ENCODE measurements at places on chromosomes 7 and 10.
A peak's percentile ranks its signal among the peaks of the same experiment; 100 is the strongest.

DNA sequence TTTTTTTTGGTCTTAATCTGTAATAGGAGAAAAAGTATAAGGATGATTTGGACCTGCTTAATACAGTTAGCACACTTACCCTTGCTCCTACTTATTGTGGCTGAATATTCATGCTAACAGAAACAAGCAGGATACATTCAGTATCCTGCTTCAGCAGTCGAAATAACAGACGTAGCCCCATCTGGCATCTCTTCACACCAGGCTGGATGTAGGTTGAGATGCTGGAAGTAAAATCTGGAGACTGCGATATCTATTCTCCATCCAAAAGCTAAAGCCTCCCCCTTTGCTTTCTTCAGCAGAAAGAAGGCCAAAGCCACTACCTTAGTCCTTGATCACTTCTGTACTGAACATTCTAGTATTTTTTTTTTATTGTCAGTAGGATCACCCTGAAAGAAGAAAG is 537.4 kb downstream of the AUTS2 start:
- no peak for DNase-seq

- DNase-seq: no peak
These were observed 150.1 kb upstream of the GPR22 start for GRCh38 chr7:107319724-107320228.

GRCh38 chr7:55523366-55523765 is 48.9 kb downstream of the VOPP1 start:
- DNase-seq: no peak

- DNase-seq: no peak
These were observed 10.2 kb downstream of the IGFBP3 start for GRCh38 chr7:45910855-45911254.

DNA sequence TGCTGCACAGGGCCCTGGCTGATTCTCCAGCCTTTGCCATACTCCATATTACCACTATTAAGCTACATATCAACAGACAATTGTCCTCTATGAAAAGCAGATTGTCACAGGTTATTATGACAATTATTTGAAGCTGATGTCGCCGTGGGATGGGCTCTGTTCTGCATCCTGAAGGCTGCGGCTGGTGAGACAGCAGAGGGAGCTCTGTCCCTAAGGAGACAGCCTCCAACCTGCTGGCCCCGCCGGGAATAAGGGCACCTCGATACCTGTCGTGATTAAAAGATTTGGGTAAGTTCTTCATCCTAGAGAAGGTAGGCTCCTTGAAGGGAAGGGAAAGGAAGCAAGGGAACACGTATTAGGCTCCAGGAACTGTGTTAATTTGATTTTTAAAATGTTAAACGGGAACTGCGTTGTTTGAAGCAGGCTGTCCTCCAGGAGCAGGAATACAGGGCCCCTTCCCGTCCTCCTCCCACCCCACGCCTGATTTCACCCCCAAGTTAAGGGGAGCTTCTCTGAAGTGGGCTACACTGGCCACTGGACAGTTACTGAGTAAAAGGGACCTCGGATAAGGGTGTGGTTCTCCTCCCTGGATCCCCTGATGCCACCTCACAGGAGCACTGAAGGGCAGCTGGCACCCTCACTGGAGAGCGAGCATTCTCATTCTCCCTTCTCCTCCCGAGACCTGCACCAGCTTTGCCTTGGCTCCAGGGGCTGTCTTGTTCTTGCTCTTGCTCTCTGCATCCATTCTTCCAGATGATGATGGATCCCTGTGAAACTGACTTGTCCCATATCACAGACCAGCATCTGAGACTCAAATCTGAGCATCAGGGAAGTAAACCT is 11.8 kb upstream of the TIAL1 start:
- DNase-seq: no peak

- DNase-seq: no peak
These were observed 107.8 kb downstream of the ARHGAP12 start for GRCh38 chr10:31820778-31821369.

GRCh38 chr10:128624656-128625530 is 498.7 kb upstream of the MKI67 start:
- DNase-seq: no peak

DNA sequence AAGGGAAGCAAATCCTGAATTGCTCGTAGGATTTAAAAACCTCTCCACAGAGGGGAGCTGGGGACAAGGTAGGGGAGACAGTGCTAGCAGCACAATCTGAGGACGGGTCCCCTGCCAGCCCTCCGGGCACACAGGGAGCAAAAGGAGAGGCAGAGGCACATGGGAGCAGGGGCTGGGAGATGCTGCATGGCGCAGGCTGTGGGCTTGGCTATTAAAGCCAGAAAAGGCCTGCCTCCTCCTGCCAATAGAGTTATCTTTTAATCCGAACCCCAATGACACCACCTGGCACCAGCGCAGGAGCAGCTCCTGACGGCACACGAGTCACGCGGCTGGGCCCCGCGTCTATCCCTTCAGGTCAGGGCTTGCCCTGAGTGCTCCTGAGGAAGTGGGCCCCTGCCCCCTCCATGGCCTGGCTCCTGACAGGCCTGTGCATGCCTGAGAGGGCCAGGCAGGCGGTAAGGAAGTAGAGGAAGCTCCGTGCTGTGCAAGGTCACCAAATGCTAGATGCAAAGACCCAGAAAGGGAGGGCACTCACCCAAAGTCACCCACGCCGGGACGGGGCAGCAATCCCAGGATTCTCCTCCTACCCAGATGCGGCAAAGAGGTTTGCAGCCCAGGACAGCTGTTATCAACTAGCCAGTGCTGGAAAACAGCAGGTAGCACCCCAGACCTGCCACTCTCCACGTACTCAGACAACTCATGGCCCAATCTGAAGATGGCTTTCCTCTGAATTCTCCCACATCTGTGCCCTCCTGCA is 28.1 kb downstream of the DLG5 start:
- DNase-seq: peak; percentile 17

DNA sequence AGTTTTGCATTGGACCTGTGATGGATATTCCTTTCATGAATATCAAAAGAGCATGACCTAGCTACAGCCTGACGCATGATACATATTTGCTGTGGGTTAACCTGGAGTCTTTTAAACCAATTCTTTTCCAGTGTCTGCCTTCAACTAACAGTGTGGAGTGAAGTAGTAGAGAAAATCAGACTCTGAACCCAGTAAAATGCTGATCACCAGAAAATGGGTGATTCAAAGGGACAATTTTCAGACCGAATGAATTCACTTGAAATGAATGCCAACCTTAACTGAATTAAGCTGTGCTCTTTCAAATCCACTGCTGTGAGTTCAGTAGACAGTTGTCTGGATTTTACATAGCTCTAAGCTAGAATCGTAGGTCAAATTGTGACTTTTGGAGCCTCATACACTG is 123.0 kb downstream of the CDK14 start:
- DNase-seq: no peak

DNA sequence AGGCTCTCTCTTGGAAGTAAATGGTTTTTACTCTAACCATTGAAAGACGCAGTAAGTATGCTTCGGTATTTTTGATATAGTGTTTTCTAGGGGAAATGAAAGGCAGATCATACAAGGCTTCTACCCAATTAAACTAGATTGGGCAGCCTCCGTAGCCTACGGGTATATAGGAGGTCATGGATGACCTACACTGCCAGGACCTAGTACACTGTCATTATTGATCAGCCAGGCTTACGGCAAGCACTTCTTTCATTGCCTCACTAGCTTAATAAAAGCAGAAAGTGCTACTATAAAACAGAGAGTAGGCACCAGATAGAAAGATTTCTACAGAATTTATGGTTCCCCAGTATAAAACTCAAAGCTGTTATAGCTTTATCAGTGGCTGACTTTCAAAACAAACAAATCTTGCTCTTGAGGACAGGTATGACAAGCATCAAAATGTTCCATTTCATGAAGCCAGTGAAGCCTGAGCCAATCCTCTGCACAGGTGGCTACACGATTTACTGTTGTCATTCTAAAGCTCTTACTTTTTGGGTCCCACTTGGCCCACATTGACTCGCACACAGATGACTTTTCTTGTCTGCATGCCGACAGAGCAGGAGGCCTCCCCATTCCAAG is 358.1 kb downstream of the THSD7A start:
- no peak for DNase-seq

- no peak for DNase-seq
These were observed 4.6 kb upstream of the SPOCK2 start for GRCh38 chr10:72092987-72093386.

DNA sequence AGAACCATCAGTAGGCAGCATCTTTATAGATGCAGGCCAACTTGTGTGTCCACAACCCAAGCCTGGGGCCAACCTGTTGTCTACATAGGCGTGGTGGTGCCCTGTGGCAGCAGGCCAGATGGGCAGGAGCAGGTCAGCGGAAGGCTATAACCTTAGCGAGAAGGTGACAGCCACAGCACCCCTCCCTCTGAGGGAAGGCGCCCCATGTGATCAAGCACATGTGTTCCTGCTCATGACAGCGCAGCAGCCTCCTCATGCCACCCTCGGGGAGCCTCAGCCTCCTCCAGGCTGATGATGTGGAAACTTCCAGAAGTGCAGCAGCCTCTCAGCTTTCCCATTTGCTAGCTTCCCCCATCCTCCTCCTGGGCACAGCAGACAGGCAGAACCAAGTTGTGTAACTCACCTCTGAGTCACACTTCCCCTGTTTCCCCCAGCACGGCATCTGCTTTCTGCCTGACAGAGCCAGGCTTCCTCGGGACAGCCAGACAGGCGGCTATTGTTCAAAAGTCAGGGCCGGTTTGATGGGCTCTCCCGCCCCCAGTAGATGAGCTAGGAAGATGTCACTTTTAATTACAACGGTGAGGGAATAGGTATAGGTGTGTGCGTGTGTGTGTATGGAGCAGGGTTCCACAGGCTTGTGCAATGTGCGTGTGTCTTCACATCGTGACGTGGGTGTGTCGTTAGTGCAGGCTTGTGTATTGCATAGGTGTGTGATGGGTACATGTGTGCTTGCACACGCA is 312.0 kb upstream of the ZMIZ1 start:
- no peak for DNase-seq

GRCh38 chr7:107879400-107880035 is 11.5 kb upstream of the DLD start:
- no peak for DNase-seq

- DNase-seq: no peak
These were observed 187.5 kb downstream of the EVX1 start for GRCh38 chr7:27430105-27430504.

GRCh38 chr7:39367943-39368342 is 198.3 kb upstream of the YAE1 start:
- no peak for DNase-seq

GRCh38 chr10:117253908-117254307 is 13.0 kb downstream of the SLC18A2 start:
- no peak for DNase-seq

- DNase-seq: no peak
These were observed 80.9 kb downstream of the CHN2 start for GRCh38 chr7:29275493-29275892.

- no peak for DNase-seq
These were observed 49.9 kb downstream of the NEUROD6 start for GRCh38 chr7:31290601-31291000.

GRCh38 chr10:600876-601659 is 88.4 kb downstream of the DIP2C start:
- no peak for DNase-seq

- DNase-seq: no peak
These were observed 12.1 kb downstream of the SKIDA1 start for GRCh38 chr10:21513405-21513788.

GRCh38 chr10:127215866-127216265 is 19.5 kb upstream of the INSYN2A start:
- no peak for DNase-seq

GRCh38 chr10:86753638-86754434 is 2.6 kb upstream of the BMPR1A start:
- no peak for DNase-seq

- DNase-seq: no peak
These were observed 3.6 kb downstream of the ZSCAN21 start for GRCh38 chr7:100053215-100053614.

DNA sequence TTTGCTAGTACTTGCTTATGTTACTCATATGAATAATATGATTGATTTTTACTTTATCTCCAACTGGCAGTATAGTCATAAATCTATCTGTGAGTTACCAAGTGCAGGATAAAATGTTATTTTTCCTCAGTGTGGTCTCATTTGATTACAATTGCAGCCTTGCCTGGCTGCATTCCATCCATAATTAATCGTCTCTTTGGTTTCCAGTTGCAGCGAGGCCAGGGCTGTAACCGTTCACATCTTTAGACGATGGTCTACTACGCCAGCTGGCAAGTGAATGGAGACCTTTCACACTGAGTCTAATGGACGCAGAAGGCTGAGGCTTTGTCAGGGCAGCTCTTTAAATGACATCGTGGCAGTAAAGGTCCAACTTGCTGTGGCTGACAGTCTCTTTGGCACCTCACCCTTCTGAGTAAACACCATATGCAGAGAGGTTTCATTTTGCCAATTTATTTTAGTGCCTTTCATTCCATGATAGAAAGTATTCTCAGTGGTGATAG is 84.0 kb downstream of the ARL4A start:
- DNase-seq: no peak

- no peak for DNase-seq
These were observed 256.7 kb downstream of the KLF6 start for GRCh38 chr10:3528271-3528670.

GRCh38 chr10:110629680-110630191 is 14.4 kb upstream of the RBM20 start:
- DNase-seq: no peak

DNA sequence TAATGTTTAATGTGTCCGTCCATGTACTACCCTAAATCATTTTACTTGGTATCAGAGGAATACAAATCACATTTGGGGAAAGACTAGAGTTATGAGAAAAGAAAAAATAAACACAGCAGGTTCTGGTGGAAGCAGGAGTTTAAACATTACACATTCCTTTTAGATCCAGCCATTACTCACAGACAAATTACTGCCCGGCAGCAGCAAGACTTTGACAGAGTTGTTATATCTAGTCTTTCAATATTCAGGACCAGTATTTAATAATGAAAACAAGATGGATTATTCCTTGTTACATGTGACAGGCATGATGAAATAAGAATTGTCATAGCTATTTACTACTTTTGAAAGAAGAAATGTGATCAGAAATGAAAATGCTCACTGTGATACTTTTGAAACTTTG is 131.8 kb upstream of the GNAI1 start:
- no peak for DNase-seq

GRCh38 chr10:119480667-119481066 is 61.9 kb downstream of the RGS10 start:
- DNase-seq: no peak

DNA sequence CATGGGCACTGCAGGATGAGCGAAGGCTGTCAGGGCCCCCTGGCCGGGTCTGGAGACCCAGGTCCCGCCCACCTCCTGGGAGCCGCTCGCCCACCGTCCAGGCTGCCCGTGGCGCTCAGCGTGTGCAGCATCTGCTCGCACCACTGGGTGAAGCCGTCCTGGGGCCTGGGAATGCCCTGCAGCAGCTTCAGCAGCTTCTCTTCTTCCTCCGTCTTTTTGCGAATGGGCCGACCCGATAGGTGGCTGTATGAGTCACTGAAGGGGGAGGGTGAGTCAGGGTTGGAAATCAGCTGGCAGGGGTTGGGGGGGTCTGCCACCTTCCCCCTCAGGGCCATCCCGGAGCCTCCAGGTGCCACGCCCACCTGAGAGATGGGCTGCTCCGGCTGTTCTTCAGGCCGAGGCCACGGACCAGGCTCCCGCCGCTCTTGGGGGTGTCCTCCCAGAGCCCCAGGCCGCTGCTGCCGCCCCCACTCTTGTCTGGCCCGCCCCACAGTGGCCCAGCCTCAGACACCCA is 8.7 kb downstream of the GNB2 start:
- DNase-seq: no peak

Data from cortex of kidney (tissue), 1 donor.